Stimulated activated memory B cell treated with anti-CD40 and anti-IgM and Interleukin-4, amounts not matched to agents 10 μg/mL and 1 μg/mL and 100 μg/mL, for 72 hours (primary cell): ENCODE measurements at places on chromosomes 2 and 18.

DNA sequence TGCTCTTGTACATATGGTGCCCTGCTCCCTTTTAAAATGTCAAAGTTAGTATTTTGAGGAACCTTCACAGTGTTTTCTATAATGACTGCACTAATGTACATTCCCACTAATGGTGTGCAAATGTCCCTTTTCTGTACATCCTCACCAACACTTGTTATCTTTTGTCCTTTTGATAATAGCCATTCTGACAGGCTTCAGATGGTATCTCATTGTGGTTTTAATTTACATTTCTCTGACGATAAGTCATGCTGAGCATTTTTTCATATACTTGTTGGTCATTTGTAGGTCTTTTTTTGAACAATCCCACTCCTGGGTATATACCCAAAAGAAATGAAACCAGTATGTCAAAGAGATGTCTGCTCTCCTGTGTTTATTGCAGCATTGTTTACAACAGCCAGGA lies 268.3 kb downstream of the FBXO15 start:
- ATAC-seq = no peak

- no peak for ATAC-seq
Observed at GRCh38 chr2:169746240-169746639, 12.6 kb downstream of the KLHL23 start.

DNA sequence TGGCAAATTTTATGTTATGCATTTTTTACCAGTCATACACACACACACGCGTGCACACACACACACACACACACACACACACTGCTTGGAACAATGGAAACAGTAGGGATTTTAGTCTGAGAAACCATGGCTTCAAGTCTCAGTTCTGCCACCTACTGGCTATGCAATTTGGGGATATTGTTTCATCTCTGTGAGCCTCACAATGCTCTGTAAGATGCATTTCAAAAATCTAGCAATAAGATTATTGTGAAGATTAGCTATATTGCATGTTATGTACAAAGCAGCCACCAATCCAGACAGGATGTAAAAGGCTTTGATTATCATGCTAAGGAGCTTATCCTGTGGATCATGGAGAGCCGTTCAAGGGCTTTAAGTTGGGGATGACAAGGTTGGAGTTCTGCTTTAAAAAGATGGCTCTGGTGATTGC lies 401.4 kb downstream of the NBAS start:
- no peak for ATAC-seq

GRCh38 chr2:236639461-236640235 lies 70.0 kb downstream of the ACKR3 start:
- no peak for ATAC-seq

DNA sequence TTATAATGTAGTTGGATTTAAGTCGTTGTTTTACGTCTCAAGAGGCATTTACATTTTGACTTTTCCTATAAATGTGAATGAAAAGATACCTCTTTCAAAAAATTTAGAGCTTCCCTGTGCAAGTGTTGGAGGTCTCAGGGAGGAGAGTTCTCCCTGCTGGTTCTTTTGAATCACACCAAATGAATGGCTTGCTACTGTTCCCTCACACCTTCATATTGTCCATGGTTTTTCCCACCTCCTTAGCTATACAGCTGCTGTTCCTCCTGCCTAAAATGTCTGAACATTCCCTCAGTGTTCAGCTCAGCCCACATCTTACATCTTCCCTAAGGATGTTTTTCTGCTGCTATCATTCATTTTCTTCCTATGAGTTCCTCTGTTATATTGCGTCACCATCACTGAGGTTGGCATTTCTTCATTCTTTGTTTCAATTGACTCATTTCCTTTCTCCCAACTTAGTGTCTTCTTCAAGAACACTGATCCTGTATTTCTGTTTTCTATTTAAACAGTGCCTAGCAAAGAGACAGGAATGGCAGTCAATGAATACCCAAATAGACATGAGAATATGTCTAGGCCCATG lies 46.0 kb downstream of the COX7A2L start:
- ATAC-seq = no peak

- no peak for ATAC-seq
Observed at GRCh38 chr18:26714739-26715138, 150.8 kb downstream of the AQP4 start.
